Omental fat pad (tissue), 4 donors: ENCODE measurements at places on chromosomes 1 and 21. TPM values are rescaled to one million over a fixed set of nuclear protein-coding genes. Genes with fewer than 3 reads are reported as not detected.

The KCNH1 gene
- total RNA-seq = not detected

The CHRM3 gene
- total RNA-seq = 0.65 TPM

- no peak for DNase-seq
These were observed 2.1 kb downstream of the DNAH14 start for GRCh38 chr1:224931605-224932004.

GRCh38 chr21:36149788-36150711, 6.6 kb upstream of the DOP1B start:
- no peak for DNase-seq

- DNase-seq = no peak
These were observed 96.5 kb upstream of the SPATA6 start for GRCh38 chr1:48568501-48568900.

DNA sequence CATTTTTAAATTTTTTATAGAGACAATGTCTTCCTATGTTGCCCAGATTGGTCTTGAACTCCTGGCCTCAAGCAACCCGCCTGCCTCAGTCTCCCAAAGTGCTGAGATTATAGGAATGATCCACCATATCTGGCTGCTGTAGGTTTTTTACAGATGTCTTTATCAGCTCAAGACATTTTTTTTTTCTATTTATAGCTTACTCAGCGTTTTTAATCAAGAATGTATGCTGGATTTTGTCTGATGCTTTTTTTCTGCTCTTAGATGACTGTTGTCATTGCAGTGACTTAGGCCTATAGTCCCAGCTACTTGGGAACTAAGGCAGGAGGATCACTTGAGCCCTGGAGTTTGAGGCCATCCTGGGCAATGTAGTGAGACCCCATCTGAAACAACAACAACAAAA, 72.5 kb downstream of the POFUT2 start:
- DNase-seq = no peak

The GPATCH3 gene
- 9.0 TPM for total RNA-seq

The MATN1 gene
- total RNA-seq = not detected

The SLC30A10 gene
- not detected for total RNA-seq

GRCh38 chr1:72670902-72671301, 388.6 kb upstream of the NEGR1 start:
- no peak for DNase-seq

GRCh38 chr1:21912038-21912758, 24.9 kb downstream of the HSPG2 start:
- DNase-seq = no peak

The OR2T12 gene
- not detected for total RNA-seq

The HRNR gene
- total RNA-seq = not detected

The NECTIN4 gene
- total RNA-seq = 0.72 TPM

GRCh38 chr1:12714710-12715475, 1.0 kb upstream of the AADACL3 start:
- DNase-seq = no peak

GRCh38 chr21:43578677-43579303, 80.5 kb downstream of the HSF2BP start:
- DNase-seq = no peak

- DNase-seq = no peak
These were observed 72.0 kb downstream of the EPB41 start for GRCh38 chr1:28986306-28986910.

GRCh38 chr21:43842742-43843141, 22.3 kb upstream of the AGPAT3 start:
- DNase-seq = no peak

- peak; percentile 78 for DNase-seq
These were observed 9.3 kb upstream of the MDM4 start for GRCh38 chr1:204506969-204507316.

GRCh38 chr1:99886841-99887240, 36.7 kb downstream of the AGL start:
- no peak for DNase-seq

The LDLRAD1 gene
- total RNA-seq = not detected

GRCh38 chr1:239125027-239125426, 261.3 kb upstream of the CHRM3 start:
- no peak for DNase-seq

GRCh38 chr1:211741116-211741515, 65.7 kb upstream of the NEK2 start:
- DNase-seq = no peak

DNA sequence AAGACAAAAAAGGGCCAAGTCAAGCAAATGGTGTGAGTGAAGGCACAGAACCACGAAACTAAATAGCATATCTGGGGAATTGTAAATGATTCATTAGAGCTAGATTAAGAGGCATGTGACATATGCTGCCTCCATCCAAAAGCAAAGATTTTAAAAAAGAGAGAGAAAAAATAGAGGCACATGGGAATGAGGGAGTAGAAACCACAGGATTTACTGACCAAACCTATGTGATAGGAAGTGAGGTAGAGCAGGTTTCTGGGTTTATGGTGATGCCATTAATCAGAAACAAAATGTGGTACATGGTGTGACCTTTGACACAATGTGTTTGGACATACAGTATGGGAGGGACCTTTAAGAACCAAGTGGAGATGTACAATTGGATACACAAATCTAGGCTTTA, 13.6 kb downstream of the C1orf52 start:
- DNase-seq = no peak
